ENCODE measurements at places on chromosomes 2 and 18.

- DNase-seq = no peak
Measured at GRCh38 chr2:214127571-214127970, 283.3 kb upstream of the VWC2L start.

- no peak for DNase-seq
Measured at GRCh38 chr2:148936857-148937450, 61.9 kb downstream of the KIF5C start.

DNA sequence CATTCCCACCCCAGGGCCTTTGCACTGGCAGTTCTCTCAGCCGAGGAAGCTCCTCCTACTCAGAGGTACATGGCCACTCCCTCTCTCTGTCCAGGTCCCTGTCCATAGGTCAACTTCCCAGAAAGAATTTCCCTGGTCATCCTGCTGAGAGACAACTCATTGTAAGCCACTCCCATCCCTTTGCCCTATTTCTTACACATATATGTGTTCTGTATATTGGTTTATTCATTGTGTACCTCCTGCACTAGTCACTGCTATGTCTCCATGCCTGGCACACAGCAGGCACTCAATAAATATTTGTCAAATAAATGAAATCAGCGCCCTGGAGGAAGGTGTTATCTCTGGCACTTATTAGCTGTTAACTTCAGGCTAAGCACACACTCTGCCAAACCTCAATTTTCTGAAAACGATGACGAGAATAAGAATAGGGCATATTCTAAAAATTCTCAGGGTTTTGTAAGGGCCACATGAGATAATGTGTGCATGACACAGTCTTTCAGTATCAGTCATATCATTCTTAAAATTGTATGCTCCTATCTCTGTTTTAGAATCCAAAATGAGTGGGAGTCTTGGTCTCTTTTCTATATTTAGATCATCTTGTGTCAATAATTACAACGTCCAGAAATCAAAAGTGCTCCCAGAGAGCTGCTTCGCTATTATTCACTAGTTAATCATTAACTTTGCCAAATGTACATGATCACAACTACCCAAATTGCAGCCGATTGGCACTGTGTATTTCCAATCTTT is 198.0 kb downstream of the ALK start:
- DNase-seq = no peak

- DNase-seq = no peak
Measured at GRCh38 chr2:222572751-222573174, 83.1 kb downstream of the FARSB start.

DNA sequence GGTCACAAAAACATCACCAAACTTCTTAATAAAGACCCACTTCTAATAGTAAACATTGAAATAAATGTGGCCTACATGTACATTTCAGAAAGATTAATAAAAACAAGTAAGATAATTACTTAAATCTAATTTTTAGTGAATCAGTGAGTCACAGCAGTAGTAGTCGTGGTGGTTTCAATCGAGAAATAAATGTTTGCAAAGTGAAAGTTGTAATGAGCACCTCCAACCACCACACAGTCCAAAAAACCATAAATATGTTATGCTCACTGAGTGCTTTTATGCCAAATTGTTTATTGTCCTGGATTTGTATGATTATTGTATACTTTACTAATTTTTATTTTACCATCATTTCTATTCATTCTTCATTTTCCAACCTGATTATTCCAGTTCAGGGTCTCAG is 61.8 kb upstream of the SPOPL start:
- no peak for DNase-seq

DNA sequence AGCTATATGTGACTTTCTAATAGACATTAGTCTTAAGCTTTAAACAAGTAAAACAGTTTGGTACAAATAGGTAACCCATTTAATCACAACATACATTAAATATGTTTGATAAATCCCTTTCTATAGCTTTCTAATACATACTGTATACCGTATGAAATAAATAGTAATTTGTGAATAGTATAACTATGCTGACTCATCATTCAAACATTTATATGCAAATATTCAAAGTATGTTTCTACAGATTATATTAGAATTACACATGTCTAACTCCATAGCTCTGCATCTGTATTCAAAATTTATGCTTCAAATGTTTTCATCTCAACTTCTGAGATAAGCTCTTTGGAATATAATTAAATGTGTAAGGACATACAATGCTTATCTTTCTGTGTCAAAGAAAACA is 142.7 kb upstream of the ZNF804A start:
- no peak for DNase-seq

- DNase-seq = no peak
Measured at GRCh38 chr2:168178520-168179324, 68.7 kb downstream of the STK39 start.

DNA sequence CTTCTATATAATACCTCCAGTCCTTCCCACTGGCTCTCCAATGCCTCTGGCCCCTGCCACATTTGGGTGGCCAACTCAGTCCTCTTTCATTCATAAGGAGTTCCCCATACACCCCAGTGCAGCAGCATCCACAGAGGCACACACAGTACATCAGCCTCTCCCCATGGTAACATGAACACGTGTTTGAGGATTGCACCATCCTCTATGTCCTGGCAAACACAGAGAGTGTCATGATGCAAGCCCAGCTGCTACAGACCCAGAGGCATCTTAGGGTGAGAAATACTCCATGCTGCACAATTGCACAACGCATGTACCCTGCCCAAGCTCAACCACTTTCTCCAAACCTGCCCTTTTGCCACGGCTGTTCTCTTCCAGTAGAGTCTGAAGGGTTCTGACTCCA is 11.5 kb downstream of the IGFBP5 start:
- no peak for DNase-seq

DNA sequence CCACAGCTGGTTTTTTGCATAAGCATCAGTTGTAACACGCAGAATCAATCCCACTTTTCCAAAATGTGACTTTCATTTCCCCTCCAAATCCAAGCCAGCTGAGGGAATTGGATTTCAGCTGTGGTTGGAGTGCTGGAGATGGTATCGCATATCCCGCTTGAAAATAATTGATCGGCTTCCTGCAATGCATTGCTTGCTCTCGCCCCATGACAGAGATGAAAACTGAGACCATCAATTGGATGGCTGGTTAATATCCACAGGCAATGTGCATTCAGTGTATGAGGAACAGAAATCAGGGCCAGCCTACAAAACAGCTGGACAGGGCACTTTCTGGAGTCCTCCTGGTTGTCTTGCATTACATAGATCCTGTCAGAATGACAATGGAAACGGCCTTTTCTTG is 135.3 kb downstream of the MAIP1 start:
- no peak for DNase-seq

- DNase-seq = no peak
Measured at GRCh38 chr2:223786943-223787342, 50.4 kb downstream of the AP1S3 start.

DNA sequence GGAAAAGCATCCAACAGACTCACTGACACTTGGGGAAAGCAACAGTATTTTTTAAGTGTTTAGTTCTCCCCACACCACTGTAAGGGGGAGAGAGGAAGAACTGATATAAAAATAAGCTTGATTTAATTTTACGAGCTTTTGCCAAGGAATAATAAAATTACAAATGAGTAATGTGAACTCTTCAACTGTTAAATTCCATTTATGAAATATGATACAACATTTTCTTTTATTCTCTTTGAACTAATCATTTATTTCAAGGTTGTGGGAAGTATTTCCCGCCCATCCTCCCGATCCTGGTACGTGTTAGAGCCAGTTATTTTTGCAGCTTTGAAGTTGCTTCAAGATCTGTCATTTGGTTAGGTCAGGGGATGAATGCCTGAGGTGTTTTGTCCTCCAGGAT is 35.2 kb downstream of the WDPCP start:
- no peak for DNase-seq

DNA sequence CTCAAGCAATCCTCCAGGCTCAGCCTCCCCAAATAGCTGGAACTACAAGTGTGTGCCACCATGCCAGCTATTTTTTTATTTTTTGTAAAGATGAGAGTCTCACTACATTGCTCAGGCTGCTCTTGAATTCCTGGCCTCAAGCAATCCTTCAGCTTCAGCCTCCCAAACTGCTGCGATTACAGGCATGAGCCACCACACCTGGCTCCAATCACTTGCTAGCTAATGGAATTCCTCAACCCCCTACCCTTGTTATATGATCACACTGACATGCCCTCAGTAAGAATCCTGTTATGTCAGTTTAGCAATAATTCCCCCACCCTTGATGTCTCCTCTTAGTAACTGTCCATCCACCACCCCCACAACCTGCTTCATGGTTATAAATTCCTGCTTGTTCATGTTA is 12.3 kb downstream of the CHN1 start:
- no peak for DNase-seq

DNA sequence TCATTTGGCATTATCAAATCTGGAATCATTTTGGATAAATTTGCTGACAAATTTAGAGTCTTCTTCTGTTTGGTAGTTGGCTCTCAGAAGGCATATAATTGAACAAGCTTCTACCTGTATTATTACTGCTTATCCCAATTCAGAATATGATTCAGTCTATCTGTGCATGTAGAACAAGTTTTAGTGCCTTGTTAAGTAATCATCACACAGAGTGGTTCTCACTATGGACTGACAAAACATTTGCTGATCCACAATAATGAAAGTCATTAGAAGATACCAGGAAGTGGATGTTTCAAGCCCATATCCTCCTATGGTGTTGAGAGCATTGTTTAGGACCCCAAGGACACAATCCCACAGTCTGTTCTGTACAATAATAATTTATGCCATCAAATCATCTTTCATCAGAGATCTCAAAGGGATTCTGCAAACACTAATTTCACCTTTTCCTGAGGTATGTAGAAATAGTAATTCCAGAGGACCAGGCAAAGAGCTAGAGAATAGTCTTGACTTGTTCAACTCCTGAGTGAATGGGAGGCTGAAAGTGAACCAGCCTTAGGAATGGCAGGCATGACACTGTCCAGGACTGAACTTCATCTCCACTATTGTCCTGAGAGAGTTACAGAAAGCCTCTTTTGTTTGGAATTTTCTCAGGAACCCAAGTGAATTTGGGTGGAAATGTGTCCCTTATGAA is 29.6 kb upstream of the DSC1 start:
- no peak for DNase-seq

DNA sequence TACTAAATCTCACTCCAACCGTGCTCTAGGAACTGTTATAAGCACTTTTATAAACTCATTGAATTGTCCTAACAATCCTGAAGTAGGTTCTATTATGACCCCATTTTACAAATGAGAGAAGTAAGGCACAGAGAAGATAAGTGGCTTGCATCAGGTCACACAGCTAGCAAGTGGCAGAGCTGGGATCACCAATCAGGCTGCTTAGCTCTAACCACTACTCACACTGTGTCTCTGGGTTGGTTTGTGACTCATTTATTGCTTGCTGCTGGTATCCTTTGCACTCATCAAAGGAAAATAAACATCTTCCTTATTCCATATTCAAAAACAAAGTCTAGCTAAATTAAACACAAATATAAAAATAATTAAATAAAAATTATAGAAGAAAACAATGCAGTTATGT is 42.5 kb upstream of the IL1R2 start:
- DNase-seq = no peak

DNA sequence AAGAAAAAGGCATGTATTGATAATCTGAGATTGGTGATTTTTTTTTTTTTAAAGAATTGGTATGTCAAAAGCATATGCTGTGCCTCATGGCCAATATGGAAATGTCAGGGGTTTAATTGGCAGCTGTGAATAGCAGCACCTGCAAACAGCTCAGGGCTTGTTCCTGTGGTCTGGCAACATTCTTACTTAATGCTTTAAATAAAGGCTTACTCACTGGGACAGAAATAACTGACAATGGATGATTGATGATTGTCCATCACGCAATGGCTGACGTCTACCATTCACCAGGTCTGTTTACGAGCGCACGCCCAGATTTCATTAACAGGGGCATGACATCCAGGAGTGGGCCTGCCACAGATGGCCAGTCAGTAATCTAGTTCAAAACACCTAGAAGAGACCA is 66.7 kb downstream of the ETAA1 start:
- DNase-seq = no peak

DNA sequence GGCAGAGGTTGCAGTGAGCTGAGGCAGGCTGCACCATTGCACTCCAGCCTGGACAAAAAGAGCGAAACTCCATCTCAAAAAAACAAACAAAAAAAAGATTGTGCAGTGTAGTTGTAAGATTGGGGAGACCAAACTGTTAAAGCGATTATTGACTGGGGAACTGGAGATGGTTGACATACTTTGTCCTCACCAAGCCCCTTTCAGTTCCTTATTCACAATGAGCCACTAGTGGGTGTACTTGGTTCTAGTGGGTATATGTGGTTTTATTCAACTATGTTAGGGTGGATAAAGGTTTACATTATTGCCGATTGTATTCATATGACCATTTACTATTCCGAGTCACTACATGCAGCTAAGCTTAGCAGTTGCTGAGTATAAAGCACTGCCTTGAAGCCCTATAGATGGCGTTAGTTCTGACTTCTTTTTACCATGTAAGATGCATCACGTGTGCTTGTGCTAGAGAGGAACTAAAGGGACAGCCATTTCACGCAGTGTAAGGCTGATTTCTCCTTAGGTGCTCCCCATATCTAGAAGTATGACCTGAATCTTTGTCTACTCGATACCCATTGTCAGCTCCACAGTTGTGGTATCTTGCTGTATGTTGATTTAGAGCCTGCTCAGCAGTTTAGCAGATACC is 12.1 kb downstream of the EIF4E2 start:
- no peak for DNase-seq

All from stimulated activated CD8-positive, alpha-beta memory T cell treated with anti-CD3 and anti-CD28 coated beads, Interleukin-15, amount 100 ng/mL, for 48 hours (primary cell).